ENCODE measurements at places on chromosomes 1 and 21. TPM values are rescaled to one million over a fixed set of nuclear protein-coding genes. Genes with fewer than 3 reads are reported as not detected.

DNA sequence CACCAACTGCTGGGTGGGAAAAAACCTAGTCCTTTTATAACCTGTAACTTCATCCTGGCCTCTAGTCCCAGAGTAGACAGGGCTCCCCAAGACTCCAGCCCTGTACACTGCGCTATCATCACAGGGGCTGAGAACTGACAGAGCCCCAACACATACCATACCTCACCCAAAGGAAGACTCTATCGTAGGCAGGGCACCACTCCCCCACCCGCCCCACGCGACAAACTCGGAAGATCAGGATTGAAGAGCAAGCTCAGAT is 15.8 kb downstream of the INPP5B start:
- DNase-seq = no peak

The UMODL1 gene
- not detected for total RNA-seq

GRCh38 chr1:92314024-92314423 is 15.2 kb downstream of the RPAP2 start:
- no peak for DNase-seq

DNA sequence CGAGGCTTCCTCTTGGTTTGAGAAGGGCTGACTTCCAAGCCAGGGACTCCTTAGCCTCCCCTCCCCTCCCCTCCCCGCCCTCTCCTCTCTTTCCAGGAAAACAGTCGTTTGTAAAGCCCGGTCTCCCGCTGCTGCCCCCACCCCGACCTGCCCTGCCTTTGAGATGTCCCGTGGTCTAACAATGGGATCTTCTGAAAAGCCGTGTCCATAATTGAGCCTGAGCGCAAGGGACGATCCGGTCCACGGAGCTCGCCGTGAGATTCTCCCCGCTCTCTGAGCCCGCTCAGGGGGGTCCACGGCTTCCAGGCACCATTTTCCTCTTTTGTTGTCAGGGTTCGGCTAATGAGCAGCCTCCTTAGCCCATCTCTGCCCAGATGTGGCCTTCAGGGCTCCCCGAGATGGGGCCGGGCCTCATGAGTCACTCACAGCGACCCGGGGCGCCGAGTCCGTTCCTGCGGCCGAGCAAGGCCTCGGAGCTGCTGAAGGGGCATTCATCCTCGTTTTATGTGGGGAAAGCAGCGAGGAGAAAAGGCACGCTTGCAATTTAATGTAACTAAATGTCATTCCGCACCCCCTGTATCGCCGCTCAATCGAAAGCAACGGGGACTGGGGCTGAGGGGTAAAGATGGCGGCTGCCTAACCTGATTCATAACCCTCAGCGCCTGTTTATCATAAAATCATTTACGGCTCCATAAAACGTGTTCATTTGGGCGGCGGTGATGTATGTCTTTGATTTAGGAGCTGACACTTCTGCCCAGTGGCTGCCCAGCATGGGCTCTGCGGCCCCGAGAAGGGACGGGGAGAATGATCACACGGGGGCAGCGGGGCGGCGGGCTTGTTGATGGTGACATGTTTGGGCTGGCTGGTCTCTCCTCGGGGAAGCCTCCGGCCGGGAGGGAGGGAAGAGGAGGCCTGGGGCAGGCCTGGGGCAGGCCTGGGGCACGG is 232.6 kb upstream of the C1orf174 start:
- DNase-seq = no peak

- DNase-seq = no peak
These were observed 7.5 kb downstream of the MMEL1 start for GRCh38 chr1:2625311-2625710.

DNA sequence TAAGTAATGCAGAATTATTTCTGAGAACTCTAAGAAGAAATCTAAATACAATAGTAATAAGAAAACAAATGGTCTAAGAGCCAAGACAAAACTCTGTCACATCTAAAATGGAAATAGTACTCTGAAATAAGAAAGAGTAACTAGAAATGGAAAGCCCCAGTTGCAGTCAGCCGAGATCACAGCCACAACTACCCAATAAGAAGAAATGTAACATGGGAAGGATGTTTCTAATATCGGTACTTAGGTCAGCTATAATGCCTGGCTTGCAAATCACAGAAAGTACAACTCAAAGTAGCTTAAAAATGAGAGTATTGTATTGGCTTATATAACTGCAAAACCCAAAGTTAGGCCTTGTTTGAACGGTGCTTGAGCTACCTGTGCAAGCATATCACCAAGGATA is 58.6 kb upstream of the USP25 start:
- DNase-seq = no peak

The ASCL5 gene
- total RNA-seq = not detected

DNA sequence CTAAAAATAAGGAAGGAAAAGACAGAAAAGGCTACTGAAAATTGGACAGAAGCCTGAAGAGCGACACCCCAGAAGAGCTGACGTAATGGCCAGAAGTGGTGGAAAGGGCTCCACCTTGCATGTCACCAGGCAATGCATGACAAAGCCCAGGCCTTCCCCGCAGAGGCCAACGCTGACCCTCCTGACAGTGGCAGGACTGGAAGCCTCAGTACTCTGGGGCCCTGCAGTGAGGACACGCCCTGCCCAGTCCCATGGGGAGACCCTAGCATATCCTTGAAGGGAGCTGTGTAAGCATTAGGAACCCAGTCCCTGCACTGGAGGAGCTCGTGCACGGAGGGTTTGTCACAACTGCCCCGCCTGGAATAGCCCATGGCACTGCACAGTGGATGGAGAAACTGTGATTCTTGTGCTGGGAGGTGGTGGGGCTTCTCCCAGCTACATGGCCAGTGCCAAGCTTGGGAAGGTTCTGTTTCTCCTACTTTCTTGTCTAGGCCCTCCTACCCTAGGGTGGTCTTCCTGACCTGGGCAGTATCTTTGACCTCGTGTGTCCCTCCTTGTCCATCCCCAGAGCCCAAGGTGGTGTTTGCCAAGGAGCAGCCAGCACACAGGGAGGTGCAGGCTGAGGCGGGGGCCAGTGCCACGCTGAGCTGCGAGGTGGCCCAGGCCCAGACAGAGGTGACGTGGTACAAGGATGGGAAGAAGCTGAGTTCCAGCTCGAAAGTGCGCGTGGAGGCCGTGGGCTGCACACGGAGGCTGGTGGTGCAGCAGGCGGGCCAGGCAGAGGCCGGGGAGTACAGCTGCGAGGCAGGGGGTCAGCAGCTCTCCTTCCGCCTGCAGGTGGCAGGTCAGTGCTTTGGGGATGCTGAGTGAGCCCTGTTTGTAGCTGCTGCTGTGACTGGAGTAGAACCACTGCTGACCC is 60.4 kb downstream of the OBSCN start:
- DNase-seq = no peak

GRCh38 chr1:54716299-54717047 is 812 bp downstream of the TTC4 start:
- DNase-seq = no peak

The FCRL2 gene
- total RNA-seq = not detected

The AVPR1B gene
- not detected for total RNA-seq

The PRKAA2 gene
- 8.6 TPM for total RNA-seq

GRCh38 chr1:79133774-79134364 is 127.3 kb upstream of the ADGRL4 start:
- DNase-seq = no peak

GRCh38 chr1:63276624-63277023 is 45.7 kb upstream of the FOXD3 start:
- DNase-seq = no peak

DNA sequence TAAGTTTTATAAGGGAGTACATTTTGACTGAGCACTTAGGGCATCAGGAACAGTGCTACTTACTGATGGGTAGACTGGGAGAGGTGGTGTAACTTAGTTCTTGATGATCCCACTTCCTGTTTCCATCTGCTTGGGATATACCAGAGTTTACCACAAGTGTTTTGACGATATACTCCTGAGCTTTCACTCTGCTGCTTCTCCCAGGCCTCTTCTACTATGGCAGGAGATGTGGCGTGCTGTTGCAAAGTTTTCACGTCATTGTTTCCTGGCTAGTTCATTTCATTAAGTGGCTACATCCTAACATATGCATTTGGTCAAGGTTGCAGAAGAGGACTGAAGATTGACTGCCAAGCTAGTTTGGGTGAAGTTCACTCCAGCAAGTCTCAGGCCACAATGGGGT is 41.3 kb upstream of the LAMC2 start:
- no peak for DNase-seq

- DNase-seq = no peak
These were observed 37.7 kb downstream of the RRP1 start for GRCh38 chr21:43827015-43827611.

The ABCA4 gene
- total RNA-seq = 0.24 TPM

The AK5 gene
- not detected for total RNA-seq

DNA sequence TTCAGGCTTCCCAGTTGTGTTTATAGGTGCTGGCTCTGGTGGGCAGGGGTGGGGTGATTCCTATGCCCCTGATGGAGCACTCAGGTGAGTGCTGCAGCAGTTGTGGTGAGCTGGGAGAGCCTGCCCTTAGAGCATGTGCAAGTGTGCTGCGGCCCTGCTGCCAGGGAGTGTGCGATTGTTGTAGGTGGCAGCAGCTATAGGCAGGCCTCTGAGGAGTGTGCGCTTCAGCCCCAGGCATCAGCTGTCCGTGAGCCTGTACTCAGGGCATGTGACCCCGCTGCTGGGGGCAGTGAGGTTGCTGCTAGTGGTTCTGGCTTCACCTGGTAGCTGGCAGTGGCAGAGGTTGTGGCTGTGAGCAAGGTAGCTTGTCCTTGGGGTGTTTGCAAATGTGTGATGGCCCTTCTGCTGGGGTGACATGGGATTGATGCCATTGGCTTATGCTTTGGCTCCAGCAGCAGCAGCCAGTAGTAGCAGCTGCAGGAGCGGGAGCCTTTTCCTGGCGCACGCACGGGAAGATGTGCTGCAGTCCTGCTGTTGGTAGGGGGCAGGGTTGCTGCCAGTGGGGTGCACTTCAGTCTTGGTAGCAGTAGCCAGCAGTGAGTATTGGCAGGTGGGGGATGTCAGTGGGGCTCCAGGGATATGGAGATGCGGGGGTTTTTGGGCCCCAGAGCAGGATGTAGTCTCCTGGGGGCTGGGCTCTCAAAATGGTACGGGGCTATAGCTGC is 37.7 kb downstream of the SYCP1 start:
- DNase-seq = no peak

The MPL gene
- not detected for total RNA-seq

DNA sequence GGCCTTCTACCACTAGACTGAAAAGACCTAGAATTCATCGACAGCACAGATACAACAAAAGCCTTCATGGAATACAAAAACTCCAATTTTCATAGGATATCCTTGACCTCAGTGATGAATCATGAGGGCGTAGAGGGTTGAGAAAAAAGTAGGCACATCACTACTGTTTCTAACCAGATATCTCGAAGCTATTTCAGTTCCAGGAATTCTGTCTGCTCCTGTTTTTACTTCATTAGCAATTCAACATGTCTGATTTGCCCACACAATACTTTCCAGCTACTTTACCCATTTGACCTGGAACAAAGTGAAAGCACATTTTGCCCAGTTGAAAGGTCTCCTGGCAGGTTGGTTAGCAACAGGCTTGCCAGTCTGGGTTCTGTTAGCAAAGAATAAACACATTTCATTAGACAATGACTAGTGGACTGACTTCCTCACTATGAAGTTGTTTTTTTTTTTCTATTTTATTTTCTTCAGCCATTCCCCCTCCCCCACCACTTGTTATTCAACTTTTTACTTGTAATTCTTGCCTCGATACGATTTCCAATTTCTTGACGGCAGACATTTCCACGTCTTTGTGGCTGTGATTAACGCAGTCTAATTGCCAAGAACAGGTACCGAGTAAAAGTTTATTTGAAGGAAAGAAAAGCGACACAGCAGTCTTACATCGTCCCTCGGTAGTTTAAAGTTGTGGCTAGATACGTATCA is 4.0 kb upstream of the ZBTB18 start:
- no peak for DNase-seq

DNA sequence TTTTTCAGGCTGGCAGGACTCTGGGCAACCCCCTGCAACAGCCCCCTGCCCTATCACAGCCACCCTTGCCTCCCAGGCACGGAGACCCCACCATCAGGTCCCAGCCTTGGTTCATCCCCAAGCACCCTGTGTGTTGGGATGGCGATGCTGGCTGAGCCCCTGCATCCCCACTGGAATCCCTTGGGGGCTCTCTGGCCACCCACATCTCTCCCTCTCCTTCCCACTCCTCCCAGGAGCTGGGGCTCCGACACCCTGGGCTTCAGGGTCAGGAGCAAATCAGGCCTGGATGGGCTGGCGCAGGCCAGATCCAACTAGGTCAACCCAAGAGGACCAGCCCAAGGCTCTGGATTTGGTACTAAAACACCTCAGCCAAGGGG is 25.9 kb downstream of the COL6A1 start:
- no peak for DNase-seq

GRCh38 chr1:29991815-29992214 is 731.6 kb downstream of the MATN1 start:
- no peak for DNase-seq

- DNase-seq = no peak
These were observed 1.1 kb upstream of the AGO1 start for GRCh38 chr1:35881850-35882273.

GRCh38 chr1:28887419-28887834 is 26.9 kb upstream of the EPB41 start:
- DNase-seq = no peak

The DDAH1 gene
- total RNA-seq = 50.2 TPM

The MAP10 gene
- total RNA-seq = not detected

The ZNF683 gene
- total RNA-seq = not detected

DNA sequence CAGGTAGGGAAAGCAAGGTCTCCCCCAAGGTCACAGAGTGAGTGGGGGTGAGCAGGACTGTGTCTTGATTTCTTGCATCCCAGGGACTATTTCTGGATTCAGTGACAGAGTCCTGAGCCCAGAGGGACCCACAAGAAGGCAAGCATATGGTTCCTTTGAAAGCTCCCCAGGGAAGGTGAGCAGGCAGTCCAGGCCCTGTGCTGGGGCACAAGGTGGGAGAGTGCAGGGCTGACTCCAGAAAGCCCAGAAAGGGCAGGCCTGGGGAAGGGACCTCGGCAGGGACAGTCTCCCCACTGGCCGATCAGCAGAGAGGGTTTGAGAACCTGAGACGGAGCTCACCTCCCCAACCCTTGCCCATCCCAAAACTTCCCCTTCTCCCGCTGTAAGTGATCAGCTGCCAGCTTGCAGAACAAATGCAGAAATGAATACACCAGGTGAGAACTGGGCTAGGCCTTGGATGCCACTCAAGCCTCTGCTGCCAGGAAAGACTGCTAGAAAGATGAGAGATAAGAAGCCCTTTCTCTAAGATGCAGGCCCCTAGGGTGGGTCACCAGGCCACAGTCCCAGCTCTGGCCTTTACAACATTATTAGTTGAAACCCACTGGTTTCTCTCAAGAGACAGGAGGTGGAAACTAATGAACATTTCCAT is 121.0 kb downstream of the GLIS1 start:
- no peak for DNase-seq

GRCh38 chr1:2115702-2116341 is 65.6 kb downstream of the PRKCZ start:
- no peak for DNase-seq

- no peak for DNase-seq
These were observed 285.2 kb upstream of the NEGR1 start for GRCh38 chr1:72567521-72567920.

The GPR3 gene
- 0.88 TPM for total RNA-seq

The NEK2 gene
- 40.8 TPM for total RNA-seq

The BCL2L15 gene
- total RNA-seq = 0.27 TPM

DNA sequence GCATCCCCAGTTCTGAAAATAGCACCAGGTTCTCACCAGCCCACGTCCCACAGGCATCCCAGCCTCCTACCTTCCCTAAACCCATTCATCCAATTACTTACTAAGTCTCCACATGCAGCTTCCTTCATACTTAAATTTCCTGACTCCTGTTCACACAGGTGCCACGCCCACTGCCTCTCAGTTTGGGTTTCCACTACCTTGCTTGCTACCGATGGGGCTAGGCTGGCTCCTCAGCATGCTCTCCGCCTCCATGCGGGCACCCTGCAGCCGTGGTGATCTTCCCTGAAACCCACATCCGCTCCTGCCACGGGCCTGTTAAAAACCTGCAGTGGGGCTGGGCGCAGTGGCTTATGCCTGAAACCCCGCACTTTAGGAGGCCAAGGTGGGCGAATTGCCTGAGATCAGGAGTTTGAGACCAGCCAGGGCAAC is 70.4 kb upstream of the ANGPTL1 start:
- no peak for DNase-seq
